Activated CD8-positive, alpha-beta memory T cell treated with anti-CD3 and anti-CD28 coated beads for 1 hour (primary cell): ENCODE measurements at places on chromosomes 7 and 10.

- DNase-seq, result no peak
Observed at GRCh38 chr10:58367069-58367468, 18.1 kb upstream of the TFAM start.

DNA sequence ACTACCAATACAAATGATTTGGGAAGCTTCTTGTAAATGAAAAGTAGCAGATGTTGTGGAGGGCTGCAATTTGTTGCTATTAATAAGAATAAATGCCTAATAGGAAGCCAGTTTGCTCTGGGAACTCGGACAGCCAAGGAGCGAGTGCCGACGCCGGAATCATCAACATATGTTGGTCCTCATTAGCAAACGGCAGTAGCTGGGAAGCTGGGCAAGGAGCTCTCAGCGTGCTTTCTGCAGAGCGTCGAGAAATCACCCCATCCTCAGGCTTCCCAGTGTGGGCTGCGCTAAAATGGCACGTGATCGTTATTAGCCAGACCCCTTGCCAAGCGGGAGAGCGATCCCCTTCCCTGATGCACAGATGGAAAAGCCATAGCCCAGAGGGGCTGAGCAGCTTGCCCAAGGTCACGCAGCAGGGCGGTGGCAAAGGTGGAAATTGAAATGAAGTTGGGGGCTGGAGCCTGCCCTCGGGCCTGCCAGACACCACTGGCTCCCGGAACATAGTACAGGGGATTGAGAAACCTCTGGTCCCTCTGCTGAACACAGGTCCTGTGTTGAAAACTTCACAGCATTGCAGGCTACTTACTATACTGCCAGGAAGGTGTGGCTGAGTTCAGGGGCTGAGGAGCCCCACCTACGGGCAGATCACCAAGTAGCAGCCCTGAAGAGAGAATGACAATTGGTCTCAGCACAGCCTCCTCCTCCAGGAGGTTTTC is 326.9 kb downstream of the PLXNA4 start:
- no peak for DNase-seq

DNA sequence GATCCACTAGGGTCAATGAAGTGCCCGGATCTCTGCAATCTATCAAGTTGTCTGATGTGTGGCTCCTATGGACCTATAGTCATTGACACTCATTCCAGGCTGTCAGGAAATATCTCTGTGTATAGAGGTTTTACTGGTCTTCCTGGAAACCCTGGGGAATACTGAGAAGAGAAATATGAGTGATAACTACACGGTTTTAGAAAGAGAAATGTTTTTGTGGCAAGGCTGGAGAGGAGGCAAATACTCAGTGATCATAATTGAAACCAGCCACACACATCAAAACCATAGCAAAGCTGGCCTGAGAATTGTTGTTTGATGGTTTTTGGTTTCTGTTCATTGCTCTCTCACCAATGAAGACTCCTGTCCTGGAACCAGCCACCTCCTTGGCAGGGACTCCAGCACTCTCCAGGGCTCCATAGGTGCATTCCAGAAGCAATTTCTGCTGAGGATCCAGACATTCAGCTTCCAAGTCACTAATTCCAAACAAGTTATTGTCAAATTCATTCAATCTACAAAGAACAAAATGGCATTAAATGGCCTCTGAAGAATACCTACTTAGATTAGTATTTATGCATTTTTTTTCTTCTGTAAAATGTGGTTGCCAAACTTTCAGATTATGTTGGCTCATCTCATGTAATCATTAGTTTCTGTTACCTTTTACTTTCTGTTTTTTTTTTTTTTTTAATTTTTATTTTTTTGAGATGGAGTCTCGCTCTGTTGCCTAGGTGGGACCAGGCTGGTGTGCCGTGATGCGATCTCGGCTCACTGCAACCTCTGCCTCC is 108.6 kb upstream of the ABI1 start:
- no peak for DNase-seq

DNA sequence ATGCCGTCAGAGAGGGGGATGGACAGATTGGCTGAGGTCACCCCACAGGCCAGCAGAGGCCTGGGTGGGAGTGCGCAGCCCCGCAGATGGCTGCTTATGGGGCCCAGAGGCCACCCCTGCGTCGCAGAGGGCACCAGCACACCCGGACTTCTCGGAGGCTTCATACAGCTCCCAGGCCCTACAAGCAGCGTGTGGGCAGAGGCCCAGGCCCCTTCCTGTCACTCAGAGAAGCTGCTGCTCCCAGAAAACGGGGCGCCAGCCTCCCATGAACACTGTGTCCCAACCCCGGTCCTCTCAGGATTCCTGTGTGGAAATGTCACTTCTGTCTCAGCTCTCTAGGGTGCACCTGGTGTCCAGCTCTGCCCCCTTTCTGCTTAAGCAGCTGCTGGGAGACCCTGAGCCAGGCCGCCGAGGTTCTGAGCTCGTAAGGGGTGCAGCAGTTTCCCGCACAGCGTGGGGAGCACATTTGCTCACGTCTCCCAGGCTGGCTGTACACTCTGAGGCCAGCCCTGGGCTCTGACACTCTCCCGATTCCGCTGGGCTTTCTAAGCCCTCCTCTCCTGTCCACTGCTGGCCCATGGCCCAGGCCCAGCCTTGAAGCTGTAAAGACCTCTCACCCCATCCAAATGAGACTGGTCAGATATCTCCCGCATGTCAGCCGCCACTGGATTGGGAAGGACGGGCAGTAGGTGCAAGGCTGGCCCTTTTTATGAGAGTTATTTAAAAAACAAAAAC is 6.8 kb downstream of the GPR146 start:
- DNase-seq, result no peak

- no peak for DNase-seq
Observed at GRCh38 chr10:7572391-7572790, 94.4 kb downstream of the ITIH5 start.

GRCh38 chr7:122354656-122355055 is 50.1 kb upstream of the FEZF1 start:
- DNase-seq, result no peak

DNA sequence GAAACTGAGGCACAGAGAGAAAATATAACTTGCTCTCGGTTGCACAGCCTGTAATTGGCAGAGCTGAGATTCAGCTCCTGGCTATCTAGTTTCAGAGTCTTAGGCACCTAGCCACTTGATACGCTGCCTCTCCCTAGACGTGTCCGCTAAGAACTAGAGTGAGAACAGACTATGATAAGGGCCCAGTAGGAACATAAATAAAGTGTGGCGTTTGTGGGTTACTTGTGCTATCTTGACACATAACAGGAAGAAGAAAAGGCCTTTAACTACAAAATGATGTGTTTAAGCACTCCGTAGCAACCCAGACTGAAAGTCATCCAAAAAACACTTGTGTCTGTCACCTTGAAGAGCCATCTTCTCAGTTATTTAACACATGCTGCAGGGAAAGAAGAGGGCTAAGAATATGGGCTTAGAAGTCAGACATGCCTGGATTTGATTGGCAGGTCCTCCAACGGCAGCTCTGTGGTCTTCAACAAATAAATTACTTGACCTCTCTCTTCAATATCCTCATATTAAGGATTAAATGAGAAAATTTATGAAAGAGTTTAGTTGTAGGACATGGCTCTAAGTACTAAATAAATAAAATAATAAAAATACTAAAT is 96.2 kb downstream of the SGMS1 start:
- no peak for DNase-seq

DNA sequence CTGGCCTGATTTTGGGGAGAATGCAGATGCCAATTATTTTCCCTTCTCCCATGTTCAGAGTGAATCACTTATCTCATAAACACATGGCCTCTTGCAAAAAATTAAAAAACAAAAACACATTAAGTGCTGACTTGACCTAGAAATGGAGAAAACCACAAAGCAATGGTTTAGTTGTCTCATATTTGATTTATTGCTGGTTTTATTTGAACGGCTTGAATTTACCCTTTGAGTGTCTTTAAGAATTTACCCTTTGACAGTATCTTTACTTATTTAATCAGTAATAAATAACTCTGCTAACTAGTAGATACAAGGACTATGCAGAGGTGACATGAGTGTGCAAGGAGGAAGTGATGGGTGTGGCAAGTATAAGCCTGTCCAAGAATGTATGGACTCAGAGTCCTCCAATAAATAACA is 68.1 kb upstream of the GSDME start:
- DNase-seq, result no peak

DNA sequence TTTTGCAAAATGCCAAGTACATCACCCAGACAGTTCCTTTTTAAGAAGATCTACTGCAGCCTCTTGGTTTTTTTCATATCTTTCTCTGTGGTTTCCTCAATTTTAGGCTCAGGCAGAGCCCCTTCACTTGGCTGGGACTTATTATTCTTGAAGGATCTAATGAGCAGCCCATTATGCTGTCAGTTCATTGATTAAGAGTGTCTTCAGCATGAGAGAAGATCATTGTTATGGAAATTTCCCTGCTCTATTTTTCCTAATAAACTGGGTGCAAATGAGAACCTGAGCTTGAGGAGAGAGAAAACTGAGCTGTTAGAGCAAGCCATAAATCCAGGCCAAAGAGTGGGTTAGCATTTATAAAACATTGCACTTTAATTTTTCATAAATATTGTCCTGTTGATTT is 146.5 kb downstream of the SEC23IP start:
- no peak for DNase-seq

DNA sequence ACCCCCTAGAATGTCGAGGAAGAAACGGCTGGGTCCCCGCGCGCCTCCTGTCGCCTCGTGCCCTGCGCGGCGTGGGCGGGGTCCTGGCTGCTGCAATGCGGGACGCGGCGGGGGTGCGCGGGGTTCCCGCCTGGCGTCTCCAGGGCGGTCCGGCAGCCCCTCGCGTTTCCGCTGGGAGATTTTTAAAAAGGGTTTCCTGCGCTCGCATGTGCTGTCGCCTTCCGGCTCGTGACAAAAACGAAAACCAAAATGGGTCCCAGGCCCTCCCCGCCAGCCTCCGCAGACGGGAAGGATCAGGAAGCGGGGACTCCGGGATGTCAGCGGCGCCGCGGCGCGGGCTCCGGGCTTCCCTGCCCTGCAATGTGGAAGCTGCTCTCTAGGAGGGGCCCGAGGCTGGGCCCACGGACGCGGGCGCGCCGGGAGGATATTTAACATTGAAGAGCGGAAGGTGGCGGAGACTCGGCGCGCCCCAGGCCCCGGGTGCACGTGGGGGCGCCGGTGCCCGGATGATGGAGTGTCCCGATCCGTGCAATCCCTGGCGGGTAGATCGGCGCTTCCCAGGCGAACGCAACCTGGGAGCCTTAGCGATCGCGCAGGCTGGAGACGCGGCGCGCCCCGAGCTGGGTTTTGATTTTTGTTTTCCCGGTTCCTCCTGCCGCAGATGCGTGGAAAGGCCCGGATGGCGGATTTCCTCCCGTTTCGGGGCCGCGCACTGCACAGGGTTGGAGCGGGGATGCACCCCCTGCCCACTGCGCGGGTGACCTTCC is 1.0 kb downstream of the PFKP start:
- no peak for DNase-seq

DNA sequence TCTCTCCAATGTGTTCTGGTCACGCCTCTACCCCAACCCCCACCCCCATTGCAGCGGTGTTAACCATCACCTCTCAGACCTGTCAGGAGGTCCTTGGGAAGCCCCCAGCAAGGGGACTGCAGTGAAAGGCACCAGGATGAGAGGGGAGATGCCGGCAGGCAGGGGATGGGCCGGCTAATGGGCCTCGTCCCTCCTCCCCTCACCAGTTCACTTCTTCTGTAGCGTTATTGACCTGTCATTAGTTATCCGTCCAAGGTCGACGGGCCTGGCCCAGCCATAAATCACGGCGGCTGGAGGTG is 18.8 kb downstream of the POLL start:
- DNase-seq, result no peak

GRCh38 chr7:156148547-156148946 is 336.3 kb upstream of the SHH start:
- no peak for DNase-seq

DNA sequence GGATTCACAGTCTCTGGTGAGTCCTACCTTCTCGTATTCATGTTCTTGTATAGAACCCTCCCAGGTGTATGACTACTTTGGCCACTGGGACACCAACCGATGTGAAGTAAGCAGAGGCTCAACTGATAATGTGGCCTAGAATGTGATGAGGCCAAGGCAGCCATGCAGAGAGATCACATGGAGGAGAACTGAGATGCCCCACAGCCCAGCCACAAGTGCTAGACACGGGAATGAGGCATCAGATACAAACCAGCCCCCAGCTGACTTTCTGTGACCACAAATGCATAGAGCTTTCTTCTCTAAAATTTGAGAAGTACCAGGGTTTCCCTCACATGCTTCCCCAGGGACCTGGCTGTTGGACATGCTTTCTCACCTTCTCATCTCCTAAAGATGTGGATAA is 375.7 kb downstream of the CCSER2 start:
- DNase-seq, result no peak

DNA sequence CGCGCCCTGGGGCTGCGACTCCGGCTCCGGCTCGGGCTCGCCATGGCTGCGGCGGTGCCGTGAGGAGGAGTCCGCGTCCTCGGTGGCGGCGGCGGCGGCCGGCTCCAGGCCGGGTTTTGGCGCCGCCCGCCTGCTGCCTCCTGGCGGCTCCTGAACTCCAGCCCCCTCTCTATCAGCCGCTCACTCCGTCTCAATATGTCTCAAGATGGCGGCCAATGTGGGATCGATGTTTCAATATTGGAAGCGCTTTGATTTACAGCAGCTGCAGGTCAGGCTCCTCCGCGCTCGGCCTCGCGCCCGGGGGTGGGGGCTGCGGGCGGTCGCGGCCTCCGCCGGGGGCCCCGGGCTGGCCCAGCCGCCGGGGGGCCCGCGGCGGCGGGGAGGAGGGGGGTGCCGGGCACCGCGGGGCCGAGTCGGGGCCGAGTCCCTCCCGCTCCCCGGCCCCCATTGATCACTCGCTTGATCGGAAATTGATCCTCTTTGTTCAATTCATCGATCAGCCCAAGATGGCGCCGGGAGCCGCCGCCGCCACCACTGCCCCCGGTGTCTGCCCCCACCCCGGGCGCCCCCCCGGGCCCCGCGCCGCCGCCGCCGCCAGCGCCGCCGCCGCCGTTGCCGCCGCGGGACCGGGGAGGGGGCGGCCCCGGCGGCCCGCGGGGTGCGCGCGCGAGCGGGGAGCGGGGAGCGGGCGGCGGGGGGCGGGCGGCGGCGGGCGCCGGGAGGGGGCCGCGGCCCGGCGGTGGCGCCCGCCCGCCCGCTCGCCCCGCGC is 1.4 kb upstream of the CUX1 start:
- no peak for DNase-seq

- no peak for DNase-seq
Observed at GRCh38 chr7:148754912-148755311, 56.2 kb downstream of the CUL1 start.

- no peak for DNase-seq
Observed at GRCh38 chr7:53743697-53744402, 708.4 kb downstream of the POM121L12 start.

DNA sequence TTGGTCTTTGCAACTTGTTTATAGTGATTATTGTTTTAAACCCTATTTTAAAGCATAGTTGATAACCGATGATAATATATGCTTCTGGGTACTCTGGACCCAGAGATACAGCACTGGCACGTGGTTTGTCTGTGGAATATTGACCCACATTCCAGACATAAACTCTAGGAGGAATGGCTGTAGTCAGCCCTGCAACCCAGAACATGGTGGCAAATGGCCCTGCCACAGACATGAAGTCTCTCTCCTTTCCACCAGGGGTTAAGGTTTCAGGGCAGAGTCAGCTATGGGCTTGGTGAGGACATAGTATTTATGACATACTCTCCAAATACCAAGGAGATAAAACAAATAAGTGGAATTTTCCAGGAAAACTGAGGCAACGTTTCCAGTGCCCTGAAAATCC is 83.6 kb downstream of the NAMPT start:
- DNase-seq, result no peak

- no peak for DNase-seq
Observed at GRCh38 chr10:114172776-114173602, 1.0 kb downstream of the CCDC186 start.

GRCh38 chr7:112372101-112372500 is 78.2 kb upstream of the IFRD1 start:
- DNase-seq, result no peak
